ENCODE measurements at places on chromosomes 3 and 15.

- DNase-seq, result no peak
Measured at GRCh38 chr3:58342676-58343075, 10.0 kb downstream of the PXK start.

- no peak for DNase-seq
Measured at GRCh38 chr3:43268636-43269035, 17.7 kb upstream of the SNRK start.

GRCh38 chr3:38950581-38950980 is 101.2 kb downstream of the SCN11A start:
- no peak for DNase-seq

DNA sequence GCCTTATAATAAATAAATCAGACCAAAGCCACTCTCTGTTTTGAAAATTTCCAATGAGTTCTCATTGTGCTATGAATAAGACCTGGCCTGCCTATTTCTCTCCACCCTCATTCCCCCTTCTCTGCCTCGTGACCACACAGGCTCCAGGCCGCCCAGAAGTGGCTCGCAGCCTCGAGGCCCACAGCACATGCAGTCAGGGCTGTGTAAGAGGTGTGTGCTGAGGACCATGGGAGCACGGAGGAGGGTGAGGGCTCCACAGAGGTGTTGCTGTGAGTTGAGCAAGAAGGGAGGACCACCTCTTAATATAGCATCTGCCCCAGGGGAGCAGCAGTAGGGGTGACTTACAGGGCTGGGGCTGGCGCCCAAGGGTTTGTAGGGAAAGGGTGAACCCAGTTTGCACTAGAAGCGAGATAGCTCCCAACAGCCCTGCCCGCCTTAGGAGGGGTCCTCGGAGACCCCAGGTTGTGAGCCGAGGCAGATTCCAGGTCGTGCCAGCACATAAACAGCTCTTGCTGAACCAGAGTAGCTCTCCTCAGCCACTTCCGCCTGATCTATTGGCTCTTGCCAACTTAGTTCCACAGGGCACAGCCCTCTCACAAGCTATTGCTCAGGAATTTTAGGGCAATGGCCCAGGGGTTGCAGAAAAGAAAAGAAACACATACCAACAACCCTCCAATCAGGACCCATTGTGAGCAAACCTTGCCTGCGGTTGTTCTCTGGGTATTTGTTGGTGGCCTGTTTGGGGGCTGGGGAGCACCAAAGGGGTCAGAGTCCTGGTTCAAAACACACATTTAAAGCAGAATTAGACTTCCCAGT is 117.7 kb downstream of the MYLK start:
- DNase-seq, result no peak

DNA sequence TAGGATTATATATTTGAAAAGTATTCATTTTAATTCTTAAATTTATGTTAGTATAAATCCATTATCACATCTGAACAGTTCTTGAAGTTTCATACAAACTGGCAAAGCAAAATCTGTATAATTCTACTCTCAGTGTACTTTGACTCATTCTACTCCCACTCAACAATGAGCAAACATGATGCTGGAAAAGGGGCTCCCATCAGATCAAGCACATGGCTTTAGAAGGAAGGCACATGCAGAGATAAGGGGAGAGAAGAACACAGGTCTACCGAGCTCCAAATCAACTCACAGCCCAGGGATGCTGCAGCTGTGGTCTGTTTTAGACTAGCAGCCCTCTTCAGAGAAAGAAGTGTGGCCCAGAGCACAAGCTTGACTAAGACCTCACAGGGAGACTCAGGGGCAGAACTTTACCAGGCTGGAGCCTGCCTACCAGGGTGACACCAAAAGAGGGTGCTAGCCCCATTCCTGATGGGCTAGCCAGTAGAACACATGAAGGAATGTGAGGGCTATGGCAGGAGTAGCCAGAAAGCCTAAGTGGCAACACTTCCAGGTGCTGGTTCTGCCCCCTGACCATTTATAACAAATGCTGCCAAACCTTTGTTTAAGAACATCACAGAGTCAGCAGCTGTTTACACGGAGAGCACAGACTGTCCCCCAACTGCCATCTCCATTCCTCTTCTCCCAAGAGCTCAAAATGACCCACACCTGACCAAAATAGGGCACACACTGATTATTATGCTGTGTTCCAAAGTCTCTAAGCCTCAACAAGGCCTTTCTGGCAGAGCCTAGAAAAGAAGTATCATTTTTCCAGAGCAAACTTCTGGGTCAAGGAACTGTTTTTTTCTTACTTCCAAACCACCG is 19.5 kb downstream of the SEC22C start:
- no peak for DNase-seq

Data from ovary (tissue), 10 donors.